ENCODE measurements at places on chromosomes 13 and 19.

- no peak for DNase-seq
Measured at GRCh38 chr13:112875627-112876026, 93.4 kb upstream of the MCF2L start.

DNA sequence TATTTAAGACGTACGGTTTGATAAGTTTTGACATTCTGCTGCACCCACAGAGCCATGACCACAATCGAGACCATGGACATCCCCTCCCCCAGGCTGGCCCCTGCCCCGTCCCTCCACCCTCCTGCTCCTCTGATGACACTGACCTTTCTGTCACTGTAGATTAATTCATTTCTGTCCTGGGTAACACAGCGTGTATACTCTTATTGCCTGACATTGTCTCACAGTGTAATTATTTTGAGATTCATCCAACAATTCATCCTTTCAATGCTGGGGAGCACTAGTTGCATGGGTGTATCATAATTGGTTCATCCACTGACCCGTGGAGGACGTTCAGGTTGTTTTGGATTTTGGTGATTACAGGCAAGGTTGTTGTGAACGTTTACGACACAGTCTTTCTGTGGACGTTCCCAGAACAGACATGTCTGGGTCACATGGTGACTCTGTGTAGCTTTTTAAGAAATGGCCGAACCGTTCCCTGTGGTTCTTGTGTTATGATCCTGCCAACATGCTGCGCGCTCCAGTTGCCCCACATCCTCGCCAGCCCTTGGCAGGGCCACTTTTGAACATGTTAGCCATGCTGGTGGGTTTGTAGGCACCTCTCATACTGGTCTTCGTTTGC is 41.9 kb downstream of the C13orf46 start:
- DNase-seq: no peak

DNA sequence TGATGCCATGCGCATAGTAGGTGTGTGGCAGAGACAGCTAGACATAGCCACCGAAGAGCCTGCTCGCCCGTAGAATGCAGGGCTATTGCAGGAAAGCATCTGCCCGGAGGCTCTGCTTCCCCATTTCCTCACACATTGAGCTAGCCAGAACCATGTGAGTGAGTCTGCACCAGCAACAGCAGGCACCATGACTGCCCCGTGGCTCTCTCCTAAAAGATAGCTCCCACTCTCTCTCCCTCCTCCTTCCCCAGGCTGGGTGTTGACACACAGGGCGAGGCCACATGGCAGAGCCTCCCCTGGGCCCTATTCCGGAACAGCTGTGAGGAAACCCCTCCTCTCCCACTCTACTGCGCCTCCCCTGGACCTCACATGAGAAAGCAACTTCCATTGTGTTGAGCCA is 52.3 kb upstream of the ATP12A start:
- no peak for DNase-seq

DNA sequence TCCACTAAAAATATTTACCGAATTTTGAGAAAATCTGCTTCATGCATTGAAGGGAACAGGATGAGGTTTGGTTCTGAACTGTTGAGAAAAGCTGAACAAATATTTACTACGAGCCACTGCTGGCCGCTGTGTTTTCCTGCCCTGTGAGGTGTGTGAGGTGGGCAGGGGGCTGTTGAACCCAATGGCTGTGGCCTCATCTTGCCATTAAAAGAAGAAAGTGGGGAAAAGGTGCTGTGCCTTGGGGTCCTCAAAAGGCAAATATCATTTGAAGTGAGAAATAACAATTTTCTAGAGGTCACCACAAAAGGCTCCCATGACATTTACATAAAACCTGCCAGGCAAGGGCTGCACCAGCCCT is 44.7 kb downstream of the KLF2 start:
- DNase-seq: no peak

GRCh38 chr19:10259162-10259905 is 7.3 kb downstream of the MRPL4 start:
- peak; percentile 76 for DNase-seq

GRCh38 chr19:15257782-15258181 is 25.5 kb upstream of the EPHX3 start:
- DNase-seq: no peak

GRCh38 chr19:4929186-4929585 is 19.9 kb downstream of the UHRF1 start:
- DNase-seq: peak; percentile 77

DNA sequence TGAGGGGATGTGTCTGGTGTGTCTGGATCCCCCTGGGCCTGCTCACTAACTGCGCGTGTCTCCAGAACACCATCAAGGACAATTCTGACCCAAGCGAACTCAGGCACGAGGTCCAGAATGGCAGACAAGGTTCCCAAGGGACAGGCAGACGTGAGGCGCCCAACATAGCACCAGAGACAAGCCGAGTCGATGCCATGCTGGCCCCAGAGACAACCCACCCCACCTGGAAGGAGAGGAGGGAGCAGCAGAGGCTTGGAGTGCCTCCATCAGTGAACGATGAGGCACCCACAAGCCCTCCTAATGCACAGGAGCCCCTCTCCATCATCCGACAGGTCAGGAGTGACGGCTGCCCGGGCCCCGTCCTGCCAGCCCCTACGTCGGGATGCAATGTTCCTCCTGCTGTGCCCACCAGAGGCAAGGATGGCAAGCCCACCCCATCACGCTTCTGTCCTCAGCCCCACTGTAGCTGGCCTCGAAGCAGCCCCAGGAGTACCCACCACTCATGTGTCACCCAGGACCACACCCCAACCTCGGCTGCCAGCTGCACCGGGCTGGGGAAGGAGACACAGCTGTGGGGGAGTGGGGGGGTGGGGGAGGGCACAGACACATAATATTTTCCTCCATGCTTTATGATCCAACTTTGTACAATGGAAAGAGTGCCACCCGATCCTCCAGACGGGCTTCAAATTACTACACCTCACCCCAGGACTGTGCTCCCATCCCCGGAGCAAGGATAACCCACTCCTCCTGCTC is 11.8 kb downstream of the AP3D1 start:
- no peak for DNase-seq
